ENCODE measurements at places on chromosomes 11 and 22.

- no peak for DNase-seq
These were observed 4.3 kb downstream of the LRFN4 start for GRCh38 chr11:66861038-66861773.

- DNase-seq = no peak
These were observed 11.0 kb downstream of the PTPRJ start for GRCh38 chr11:47991266-47991830.

DNA sequence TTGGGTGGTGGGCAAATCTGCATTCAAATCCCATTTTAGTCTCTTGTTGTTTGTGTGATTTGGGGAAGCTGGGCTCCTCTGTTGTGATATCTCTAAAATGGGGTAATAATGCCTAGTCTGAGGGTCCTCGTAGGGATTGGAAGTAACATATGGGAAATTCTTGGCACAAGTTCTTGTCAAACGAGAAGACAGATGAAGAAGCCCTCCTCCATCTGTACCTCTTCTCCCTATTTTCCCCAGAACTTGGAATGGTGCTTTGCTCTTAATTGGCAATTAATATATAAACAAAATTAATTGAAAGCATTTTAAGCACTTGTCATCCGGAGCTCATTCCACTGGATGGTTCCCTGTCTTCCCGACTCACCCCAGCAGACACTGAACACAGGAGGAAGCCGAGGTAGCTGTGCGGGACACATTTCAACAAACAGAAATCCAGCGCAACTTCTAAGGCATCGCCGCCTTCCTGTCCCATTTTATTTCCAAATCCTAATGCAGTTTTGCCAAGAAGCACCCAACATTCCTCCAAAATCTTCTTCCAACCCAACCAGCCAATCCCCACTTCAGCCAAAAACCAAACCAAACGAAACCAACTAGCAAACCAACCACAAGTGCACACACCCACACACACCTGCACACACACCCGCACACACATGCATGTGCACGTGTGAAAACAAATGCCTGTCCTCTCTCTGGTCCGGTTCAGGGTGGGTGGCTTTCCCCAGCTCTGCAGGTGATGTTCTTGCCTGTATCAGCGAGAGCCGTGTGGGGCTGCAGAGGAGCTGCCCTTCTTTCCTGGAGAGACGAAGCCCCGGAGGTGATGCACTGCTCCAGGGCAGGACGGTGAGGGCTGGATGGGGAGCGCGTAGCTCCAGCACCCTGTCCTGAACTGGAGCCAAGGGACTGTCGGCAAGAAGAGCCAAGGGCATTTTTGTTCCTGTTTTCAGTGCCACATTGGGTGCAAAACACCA, 100.8 kb upstream of the B3GAT1 start:
- DNase-seq = no peak

DNA sequence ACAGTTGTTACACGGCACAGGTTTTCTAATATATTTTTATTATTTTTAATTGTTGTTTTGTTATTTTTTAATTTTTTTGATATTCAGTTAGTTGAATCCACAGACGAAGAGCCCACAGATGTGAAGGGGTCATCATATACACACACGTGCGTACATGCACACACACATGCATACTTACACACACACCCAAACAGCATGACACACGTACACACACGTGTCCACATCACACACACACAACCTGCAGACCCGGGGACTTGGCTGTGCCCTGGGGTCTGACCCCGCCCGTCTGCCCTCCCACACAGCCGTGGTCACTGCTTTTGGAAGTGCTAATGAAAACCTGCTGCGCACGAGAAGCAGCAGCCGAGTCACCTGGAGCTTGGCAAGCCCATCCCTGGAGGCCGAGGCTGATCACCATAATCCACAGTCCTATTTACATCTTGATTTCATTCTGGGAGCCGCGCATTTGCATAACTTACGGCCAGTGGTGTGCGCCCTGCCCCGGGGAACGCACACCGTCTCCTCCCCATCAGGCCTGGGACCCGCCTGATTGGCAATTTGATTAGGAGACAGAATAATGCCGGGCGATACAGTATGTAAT, 110.3 kb downstream of the BRD1 start:
- no peak for DNase-seq

DNA sequence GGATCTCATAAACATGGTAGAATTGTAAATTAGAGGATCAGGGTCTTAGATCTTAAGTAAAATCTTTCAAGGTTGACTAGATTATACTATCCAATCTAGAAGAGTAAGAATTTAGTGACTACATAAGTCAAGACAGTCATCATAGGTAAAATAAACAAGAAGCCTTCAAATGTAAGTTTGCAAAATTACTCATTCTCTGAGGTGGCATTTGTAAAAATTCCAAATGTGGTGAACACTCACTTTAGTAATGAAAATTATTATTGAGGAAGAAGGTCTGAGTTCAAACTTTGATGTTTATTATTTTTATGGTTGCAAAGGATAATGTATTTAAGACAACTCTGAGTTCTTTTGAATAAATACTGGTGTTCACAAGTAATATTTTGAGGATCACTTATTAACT, 4.6 kb downstream of the HYLS1 start:
- DNase-seq = no peak

GRCh38 chr22:35218079-35218478, 39.2 kb upstream of the HMGXB4 start:
- DNase-seq = no peak

- no peak for DNase-seq
These were observed 6.2 kb upstream of the SREBF2 start for GRCh38 chr22:41826430-41827383.

DNA sequence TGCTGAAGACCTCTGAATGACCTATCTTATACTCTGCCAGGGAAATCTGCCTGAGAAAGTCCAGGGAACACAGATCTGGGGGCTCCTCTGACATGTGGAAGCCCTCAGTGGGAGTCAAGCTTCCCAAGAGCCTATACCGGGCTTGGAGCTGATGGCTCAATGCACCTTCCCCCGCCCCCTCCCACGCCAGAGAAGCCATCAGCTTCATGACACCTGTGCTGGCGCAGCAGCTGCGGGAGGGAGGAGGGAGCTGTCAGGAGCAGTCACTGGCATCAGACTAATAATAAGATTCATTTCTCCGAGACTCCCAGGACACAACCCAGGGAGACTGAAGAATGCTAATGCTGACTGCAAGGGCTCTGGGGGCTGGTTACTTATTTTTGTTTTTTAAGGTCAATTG, 47.8 kb downstream of the SPATA19 start:
- DNase-seq = no peak

DNA sequence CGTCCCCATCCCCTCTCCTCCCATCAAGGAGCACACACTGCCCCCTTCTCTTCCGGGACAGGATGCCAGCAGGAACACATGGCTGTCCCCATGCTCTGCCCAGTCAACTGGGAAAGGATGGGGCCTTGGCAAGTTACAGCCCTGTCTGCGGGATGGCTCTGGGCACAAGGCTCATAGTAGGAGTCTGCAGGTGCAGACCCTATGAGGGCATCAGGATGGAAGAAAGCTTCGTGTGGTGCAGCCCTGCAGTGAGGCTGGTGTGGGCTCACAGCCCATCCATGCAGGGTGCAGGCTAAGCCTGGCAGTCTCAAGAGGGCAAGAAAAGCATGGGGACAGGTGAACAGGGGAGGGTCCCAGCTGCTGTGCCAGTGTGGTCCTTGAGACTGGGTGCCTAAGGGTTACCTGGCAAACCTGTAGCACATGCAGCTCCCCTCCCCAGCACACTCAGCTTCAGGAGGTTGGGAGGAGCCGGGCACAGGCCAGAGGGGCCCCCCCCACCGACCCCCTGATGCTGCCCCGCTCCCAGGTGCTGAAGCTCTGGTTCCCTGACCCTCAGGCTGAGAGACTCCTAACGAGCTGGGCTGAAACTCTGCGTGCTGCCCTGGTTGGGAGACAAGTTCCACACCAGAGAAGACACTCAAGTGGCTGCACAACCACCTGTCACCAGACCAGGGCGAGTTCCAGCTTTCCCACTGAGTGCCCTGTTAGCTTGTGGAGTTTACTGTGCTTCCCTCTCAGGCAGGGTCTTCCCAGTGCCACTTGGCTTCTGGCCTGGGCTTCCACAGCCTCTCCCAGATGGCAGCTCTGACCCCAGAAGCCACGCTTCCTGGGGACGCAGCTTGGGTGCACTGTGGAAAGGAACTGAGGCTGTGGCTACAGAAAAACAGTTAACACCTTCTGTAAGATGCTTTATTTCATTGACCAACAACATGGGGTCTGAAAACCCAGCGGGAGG, 3.3 kb upstream of the SCARF2 start:
- DNase-seq = no peak

- DNase-seq = no peak
These were observed 1.5 kb downstream of the ADAMTS8 start for GRCh38 chr11:130426837-130427341.

GRCh38 chr11:128501632-128502549, 85.5 kb downstream of the ETS1 start:
- no peak for DNase-seq

GRCh38 chr11:64348383-64349024, 8.5 kb downstream of the CCDC88B start:
- DNase-seq = no peak

GRCh38 chr11:34604145-34604544, 16.7 kb upstream of the EHF start:
- DNase-seq = no peak

DNA sequence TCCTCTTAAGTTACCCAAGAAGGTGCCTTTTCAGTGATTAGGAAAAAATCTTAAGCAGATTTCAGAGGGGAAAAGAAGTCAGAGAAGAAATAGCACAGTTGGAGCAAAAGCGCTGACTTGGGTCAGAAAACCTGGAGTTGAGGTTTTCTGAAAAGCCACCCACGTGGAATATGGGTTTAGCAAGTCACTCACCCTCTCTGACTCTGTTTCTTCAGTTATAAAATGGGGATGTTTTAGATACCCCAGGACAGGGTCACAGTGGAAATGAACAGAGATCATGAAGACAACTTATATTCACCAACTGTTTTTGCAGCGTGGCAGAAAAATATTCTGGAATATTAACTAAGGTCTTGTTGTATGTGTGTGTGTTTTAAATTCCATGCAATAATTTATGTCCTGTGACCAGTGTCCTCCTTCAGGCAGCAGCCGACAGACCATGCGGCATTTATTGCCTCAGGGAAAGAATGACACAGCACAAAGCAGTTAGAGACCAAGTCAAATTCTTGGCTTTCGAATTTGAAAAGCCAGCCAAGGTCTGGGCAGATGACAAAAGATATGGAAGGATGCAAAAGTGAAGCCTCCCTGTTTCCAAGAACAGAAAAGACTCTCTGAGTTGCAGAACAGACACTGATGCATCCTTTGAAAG, 119.9 kb downstream of the MIAT start:
- no peak for DNase-seq

GRCh38 chr22:31605851-31606585, 56.0 kb downstream of the PISD start:
- no peak for DNase-seq

- no peak for DNase-seq
These were observed 7.6 kb downstream of the MS4A4E start for GRCh38 chr11:60235321-60235720.

- DNase-seq = no peak
These were observed 10.1 kb downstream of the NAV2 start for GRCh38 chr11:19722702-19723101.

- DNase-seq = no peak
These were observed 944.6 kb downstream of the NTM start for GRCh38 chr11:132314911-132315455.

DNA sequence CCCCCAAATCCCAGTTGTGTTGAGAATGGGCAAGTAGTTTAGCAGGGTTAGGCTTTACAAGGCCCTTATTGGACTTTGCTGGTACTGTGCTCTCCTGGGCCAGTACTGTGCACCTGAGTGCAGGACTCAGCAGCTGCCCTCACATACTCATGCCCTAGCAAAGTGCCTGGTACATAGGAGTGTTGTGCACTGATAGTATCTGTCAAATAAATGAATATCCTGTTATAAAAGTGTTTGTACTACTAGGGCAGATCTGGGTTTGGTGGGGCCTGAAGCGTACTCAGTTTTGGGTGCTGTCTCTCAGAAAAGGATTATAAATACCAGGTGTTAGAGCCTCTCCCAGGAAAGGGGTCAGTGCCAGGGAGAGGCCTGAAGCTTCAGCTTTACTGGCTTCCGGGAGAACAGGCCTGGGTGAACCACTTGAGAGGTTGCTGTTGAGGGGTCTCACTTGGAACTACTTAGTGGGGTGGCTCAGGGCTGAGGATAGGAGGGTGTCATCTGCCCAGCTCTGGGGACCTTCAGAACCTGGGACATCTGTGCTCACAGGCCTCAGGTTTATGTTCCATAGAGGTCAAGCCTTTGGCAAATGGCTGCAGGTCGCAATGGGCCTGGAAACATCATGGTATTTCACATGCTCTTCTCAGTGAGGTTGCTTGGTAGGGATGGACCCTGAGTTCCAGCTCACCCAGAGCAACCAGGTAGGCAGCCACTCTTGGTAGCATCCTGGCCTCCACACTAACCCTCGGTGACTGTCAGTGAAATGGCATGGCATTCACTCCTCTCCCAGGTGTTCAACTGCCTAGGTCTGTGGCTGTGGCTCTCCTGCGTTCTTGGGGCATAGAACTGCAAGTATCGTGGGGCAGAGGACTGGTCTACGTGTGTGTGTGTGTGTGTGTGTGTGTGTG, 106.1 kb downstream of the ZBTB16 start:
- DNase-seq = no peak

GRCh38 chr22:36334821-36335603, 52.8 kb downstream of the MYH9 start:
- DNase-seq = no peak

GRCh38 chr22:38613588-38613987, 42.6 kb downstream of the FAM227A start:
- no peak for DNase-seq

DNA sequence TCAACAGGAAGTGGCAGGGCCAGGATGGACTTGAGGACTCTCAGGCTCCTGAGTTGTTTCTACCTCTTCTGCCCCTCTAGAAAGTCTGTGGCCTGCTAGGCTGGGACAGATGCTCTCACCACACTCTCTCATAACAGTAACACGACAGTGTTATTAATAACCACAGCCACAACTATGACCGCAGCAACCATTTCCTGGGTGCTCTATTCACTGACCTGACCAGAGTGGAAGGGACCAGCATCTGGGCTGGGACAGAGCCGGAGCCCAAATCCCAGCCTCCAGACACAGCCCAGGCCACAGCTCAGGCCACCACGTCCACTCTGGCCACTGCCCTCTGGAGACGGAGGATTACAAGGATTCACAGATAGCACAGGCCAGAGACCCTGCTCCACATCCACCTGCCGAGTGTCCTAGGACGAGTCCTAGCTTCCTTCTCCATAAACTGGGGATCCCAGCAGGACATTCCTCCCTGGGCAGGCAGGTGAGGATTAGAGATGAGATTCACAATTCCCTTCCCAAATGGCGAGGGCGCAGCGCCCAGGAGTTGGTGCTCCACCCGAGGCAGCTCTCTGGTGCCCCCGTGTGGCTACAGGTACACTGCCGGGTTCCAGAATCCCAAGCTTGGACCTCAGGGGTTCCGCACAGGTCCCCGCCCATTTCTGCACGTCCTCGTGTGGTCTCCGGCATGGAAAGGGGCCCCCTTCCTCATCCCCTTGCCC, 7.1 kb downstream of the PNPLA5 start:
- no peak for DNase-seq

DNA sequence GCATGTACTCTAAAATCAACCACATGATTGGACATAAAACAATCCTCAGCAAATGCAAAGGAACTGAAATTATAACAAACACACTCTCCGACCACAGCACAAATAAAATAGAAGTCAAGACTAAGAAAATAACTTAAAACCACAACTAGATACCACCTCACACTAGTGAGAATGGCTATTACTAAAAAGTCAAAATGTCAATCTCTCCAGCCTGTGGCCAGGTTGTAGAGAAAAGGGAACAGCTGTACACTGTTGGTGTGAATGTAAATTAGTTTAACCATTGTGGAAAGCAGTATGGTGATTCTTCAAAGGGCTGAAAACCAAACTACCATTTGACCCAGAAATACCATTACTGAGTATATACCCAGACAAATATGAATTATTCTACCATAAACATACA, 1025.7 kb upstream of the TENM4 start:
- DNase-seq = no peak
